ENCODE measurements at places on chromosomes 2 and 18.

- DNase-seq, result no peak
Observed at GRCh38 chr18:75638776-75639471, 211.4 kb upstream of the SMIM21 start.

DNA sequence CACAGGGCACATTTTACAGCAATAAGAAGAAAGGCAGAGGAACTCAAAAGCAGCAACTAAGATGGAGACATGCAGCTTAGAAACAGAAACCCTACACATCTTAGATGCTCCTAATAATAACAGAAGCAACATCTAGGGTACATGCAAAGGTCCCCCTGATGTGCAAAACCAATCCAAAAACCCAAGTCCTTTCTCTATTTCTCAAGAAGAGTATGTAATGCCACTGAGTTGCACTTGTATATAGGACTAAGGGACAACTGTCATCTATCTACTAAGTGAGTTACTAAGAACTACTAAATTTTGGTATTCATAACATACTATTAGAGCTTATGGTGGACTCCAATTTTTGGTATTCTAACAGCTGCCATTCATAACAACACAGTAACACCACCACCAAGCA is 28.4 kb downstream of the HNRNPLL start:
- no peak for DNase-seq

GRCh38 chr2:121159291-121160071 is 125.5 kb downstream of the TFCP2L1 start:
- no peak for DNase-seq

DNA sequence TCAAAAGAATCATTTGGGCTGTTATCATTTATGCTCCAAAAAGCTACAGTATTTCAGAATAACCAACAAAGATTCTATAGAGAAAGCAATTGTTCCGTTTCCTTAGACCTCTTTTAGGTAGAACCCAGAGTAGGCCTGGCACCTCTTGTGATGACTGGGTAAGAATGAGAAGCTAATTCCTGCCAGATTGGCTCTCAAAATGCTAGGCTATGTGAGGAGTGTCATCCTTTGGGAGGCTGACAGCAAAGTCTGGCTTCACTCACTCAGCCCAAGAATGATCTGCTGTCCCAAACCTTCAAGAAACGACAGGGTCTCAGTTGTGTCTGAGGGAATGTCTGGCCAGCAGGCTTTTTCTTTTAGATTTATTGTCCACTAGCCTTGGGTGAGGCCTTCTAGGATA is 4.5 kb downstream of the CERS6 start:
- DNase-seq, result no peak

GRCh38 chr2:97900806-97901205 is 94.9 kb downstream of the TMEM131 start:
- no peak for DNase-seq

GRCh38 chr2:230657462-230657861 is 55.2 kb upstream of the CAB39 start:
- no peak for DNase-seq

DNA sequence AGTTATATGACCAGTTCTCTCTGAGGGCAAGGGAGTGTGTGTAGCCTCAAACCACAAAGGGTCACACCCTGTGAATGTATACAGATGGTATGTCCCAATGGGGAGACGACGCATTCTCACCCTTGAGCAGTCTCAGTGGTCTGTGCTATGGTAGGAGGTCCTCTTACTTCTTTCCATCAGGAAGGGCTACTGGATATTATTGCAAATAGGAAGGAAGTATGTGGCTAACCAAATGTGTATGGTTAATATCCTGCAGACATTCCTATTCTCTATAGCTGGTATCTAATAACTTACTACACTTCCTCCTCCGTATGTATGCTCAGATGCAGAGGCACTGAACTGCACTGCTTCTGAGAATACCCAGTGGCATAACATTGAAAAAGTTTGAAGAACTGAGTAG is 306.7 kb upstream of the CCDC68 start:
- no peak for DNase-seq

Data from NCI-H1048 (cell line).